ENCODE measurements at places on chromosomes 16 and 17.

- DNase-seq: no peak
Measured at GRCh38 chr17:79152636-79153035, 78.0 kb downstream of the ENGASE start.

- DNase-seq: no peak
Measured at GRCh38 chr16:85334718-85335583, 222.7 kb upstream of the CIBAR2 start.

- no peak for DNase-seq
Measured at GRCh38 chr17:9702914-9703780, 57.8 kb downstream of the USP43 start.

DNA sequence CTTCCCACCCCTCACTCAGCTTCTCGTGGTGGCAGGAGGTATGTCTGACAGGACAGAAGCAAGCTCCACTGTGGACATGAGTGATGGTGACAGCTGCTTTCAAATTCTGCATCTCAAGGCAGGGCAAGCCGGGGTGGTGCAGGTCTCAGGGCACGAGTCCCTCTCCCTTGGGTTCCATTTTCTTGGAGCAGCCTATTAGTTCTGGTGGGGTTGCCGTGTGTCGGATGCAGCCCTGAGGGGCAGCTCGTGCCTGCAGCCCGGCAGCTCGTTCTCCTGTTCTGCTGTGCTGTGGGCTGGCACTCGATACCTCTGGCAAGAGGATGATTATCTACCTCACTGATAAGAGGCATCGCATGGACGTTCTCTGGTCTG, 16.5 kb upstream of the CLEC18C start:
- no peak for DNase-seq

DNA sequence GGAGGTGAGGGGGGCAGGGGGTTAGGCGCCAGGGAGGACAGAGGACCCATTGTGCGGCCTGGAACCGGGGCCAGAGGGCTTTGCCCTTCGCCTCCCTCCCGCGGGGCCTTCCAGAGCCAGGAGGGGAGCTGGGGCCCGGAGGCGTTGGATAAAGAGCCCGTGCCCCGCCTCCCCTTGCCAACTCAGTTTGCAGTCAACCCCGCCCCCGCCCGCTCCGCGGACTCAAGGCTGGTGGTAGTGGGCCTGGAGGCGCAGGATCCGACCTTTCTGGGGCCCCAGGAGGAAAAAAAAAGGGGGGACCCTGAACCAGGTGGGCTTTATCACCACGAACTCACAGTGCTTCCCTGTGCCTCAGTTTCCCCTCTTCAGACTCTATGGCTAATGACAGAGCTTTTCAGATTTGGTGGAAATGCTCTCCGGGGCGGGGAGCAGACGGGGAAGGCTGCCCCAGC, 2.0 kb upstream of the SPHK1 start:
- no peak for DNase-seq

DNA sequence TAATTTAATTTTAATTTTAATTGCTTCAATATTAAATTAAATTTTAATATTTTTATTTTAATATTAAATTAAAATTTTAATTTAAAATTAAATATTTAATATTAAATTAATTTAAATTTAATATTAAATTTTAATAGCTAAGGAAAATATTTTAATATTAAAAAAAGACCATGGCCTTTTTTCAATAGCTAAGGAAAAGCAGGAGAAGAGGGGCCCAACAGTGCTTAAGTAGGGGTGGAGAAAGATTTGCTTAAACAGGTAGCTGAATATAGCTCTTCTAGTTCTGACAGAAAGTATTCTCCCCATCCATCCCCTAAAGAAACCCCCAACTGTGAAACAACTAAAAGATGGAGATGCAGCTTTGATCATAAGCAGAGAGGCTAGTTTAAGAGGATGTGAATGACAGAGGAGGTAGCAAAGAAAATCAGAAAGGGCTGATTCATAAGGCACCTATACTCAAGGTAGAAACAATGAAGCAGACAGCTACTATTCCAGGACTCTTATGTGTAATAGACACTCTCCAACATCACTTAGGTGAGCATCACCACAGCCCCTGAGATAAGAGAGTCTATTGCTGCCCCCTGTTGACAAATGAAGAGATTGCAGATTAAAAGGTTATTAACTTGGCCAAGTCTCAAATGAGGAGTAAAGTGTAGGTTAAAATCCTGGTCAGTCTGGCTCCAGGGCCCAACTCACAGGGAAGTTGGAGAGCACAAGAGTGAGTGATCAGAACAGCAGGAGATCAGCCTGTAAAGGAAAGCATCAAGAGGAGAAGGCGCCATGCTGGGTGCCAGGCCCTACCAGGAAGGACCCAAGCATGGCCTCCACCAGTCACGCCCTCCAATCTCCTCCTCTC, 7.8 kb upstream of the RNASEK start:
- DNase-seq: no peak

- DNase-seq: no peak
Measured at GRCh38 chr17:79137789-79138165, 63.2 kb downstream of the ENGASE start.

DNA sequence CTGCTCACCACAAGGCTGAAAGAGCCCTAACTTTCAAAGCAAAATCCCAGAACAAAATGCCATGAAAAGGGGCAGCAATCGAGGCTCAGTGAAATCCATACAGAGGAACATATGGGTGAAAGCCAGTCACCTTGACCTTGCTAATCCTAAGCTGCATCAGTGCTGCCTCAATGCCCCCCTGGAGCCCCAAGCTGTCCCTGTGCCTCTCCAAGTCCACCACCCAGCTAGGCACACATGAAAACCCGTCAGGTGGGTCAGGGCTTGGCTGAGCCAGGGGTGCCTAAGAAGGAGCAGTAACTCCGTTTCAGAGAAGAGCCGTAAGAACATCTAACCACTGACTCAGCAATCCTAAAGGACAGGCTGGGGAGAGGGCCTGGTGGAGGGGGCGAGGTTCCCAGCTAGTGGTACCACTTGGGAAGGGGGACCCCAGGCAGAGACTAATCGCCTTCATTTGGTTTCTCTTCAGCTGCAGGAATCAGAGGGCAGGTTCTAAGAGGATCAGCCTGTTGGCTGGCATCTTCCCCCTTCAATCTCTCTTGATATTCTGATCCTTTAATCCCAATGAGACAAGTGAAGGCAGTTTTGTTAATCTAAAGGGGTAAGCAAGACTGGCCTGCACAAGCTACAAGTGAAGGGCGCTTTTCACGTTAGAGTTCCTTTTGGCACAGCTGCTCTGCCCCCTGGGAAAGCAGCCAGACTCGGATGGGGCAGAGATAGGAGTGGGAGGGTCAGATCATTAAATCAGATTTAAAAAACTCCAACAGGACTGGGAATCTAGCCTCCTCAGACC, 7.6 kb downstream of the PITPNA start:
- no peak for DNase-seq

GRCh38 chr16:80006241-80007215, 406.0 kb upstream of the MAF start:
- DNase-seq: no peak

DNA sequence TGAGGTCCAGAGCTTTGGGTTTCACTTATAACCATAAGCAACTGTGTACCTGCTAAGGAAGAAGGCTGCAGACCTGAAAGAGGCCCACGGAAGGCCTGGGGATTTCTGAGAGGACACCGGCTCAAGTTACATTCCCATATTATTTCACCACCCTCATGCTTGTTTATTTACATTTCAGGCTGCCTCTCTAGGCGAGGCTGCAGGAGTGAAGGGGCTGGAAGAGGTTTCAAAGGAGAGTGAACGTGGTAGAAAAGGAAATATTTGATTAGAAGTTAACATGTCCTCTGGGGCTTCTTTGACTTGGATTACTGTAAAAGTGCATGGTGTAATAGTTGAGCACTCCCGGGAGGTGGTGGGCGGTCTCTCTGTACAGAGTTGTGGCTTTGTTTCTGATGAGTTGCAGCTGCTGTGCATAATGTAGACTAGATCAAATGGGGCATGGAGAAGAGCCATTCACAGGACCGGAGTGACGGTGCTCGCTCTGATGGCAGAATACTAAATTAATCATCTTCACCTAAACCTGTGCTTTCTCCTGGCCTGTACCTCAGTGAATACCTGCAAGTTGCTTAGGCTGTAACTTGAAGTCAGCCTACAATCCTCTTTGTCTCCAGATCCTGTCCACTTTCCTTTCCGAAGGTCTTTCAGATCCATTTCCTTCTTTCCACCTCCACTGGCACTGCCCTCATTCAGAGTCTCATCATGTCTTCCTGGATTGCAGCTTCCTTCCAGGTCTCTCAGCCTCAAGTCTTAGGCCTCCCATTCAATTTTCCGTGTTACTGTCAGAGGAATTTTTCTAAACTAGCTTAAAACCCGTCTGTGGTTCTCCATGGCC, 1.9 kb upstream of the CPD start:
- no peak for DNase-seq

DNA sequence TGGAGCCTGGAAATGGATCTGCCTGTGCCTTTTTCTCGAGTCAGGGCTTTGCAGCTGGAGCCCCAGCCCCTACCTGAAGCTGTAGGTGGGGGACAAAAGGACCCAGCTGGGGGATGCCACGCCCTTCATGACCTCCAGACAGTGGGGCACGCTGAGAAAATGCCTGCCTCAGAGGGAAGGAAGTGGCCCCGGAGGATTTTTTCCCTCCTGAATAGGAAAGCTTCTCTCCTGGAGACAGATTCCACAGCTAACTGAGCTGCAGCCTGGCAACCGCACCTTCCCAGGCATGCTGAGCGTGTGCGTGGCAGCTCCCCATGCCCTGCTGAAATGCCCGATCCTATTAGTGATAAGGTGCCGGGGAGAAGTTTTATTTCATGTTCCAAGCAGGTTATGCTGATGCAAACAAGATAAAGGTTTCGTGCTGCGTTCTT, 58.0 kb downstream of the AIPL1 start:
- DNase-seq: no peak

- DNase-seq: no peak
Measured at GRCh38 chr17:65535777-65536572, 25.5 kb downstream of the AXIN2 start.

GRCh38 chr16:84603940-84604339, 13.9 kb downstream of the COTL1 start:
- DNase-seq: no peak

DNA sequence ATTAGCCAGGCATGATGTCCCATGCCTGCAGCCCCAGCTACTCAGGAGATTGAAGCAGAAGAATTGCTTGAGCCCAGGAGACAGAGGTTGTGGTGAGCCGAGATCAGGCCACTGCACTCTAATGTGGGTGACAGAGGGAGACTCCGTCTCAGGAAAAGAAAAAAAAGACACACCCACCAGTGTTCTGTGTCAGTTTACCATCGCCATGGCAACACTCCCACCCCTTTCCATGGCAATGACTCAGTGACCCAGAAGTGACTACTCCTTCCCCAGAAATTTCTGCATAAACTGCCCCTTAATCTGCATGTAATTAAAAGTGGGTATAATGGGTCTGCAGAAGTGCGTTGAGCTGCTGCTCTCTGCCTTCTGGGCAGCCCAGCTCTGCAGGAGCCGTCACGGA, 4.0 kb upstream of the ZC3H18 start:
- peak; percentile 30 for DNase-seq

DNA sequence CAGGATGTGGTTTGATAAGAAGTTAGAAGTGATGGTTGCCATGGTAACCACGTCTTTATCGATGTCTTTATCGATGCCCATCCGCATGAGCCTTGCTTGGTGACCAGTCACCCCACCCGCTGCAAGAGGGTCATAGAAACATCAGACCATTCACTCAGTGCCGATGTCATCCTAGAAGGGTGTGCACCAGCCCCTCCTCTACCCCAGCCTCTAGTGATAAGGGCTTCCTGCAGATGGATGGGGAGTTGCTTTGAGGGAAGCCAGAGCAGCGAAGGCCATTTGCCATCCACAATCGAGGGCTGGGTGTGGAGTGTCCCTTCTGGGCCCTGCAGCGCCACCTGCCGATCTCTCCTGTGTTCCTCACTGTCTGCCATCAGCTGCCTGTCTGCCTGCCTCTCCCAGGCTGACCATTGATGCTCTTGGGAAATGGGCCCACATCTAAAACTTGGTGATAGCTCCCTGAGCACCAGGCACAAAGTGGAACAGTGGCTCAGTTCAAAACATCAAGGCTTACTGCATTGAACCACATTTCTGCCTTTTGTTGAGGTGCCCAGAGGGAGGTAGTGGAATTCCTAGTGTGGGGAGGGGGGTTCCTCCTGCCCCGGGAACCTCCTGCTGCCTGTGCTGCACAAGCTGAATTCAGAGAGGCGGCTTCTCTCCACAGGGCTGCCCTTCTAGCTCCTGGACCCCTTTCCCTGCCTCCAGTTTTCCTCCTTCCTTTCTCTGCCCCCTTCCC, 8.9 kb downstream of the CALB2 start:
- peak; percentile 3 for DNase-seq

DNA sequence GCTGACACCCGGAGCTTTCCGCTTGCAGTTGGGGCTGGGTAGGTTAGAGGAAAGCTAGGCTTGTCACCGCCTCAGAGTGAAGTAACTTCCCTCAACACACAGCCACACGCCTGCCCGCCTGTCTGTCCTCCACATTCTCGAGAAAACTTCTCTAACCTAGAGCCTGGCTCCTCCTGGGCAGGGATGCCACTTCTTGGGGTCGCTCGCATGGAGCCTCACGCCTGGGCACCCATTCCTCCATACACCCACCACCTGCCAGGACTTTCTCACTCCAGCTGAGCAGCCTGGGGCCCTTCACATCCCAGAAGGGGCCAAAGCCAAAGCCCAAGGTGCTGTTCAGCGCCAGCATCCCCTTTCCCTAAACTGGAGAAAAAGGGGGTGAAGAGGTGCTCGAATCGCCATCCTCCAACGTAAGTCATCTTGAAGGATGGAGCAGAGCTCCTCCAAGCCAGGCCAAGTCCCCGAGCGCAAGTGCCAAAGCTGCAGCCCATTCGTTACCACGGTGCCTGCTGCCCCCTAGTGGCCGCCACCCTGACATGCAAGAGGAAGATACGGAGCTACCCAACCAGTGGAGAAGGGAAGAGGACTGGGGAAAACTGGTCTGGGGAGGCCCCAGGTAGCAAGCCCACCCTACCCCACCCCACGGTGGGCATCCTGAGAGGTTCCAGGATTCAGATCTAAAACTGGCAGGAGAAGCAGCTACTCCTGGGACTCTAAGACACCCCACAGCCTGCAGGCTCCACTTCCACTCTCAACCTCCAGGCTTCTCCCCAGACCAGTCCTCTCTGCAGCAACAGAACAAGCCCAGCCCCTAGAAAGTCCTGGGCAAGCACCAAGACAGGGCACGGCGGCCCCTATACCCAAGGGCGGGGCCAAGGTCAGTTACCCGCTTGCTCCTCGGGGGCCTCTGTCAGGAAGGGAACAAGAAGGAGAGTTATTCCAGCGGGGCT, 63.1 kb downstream of the MYO18A start:
- peak; percentile 66 for DNase-seq

DNA sequence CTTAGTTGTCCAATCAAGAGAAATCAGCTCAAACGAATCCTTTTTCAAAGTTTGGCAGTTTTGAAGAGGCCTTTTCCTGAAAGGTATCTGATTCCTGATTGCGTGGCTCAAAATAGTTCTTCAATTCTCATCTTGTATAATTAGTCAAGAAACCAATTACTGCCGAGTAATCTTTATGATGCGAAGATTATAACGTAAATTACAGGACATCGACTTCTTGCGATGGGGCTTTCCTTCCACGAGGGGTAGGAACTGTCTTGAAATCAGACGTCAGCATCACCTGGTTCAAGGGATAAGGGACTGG, 644 bp upstream of the ARL2BP start:
- no peak for DNase-seq

- no peak for DNase-seq
Measured at GRCh38 chr16:66873685-66874055, 6.6 kb upstream of the PDP2 start.
